ENCODE measurements at places on chromosomes 12 and 14.

DNA sequence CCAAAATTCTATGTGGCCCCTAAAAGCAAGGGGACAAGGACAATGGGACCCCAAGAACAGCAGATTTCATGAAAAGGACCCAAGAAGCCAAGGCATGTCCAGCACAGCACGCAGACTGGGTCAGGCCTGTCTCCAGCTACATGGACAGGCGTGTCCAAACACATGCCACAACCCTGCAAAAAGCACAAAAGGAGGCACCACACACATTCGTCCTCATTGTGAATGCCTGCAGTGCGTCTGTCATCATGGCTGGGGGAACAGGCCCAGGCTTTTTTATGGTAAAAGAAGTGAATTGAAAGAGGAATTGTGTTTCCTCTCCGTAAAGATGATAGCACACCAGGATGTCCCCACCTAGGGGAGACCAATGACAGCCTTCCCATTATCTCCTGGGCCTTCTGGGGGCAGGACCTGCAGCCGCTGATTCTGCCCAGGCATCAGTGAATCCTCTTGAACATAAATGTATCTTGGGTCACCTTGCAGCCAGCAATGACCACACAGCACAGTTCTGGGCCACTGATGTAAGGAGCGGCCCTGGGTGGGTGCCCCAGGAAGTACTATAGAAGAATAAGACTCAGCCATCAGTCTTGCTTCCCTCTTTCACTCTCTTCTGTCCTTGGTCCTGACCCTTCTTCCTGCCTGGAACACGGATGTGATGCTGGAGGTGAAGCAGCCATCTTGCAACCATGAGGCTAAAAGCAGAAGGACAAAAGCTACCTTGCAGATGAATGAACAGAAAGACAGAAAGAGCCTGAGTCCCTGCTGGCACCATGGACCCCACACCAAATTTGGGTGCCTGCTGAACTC is 29.8 kb upstream of the C14orf180 start:
- DNase-seq = no peak

DNA sequence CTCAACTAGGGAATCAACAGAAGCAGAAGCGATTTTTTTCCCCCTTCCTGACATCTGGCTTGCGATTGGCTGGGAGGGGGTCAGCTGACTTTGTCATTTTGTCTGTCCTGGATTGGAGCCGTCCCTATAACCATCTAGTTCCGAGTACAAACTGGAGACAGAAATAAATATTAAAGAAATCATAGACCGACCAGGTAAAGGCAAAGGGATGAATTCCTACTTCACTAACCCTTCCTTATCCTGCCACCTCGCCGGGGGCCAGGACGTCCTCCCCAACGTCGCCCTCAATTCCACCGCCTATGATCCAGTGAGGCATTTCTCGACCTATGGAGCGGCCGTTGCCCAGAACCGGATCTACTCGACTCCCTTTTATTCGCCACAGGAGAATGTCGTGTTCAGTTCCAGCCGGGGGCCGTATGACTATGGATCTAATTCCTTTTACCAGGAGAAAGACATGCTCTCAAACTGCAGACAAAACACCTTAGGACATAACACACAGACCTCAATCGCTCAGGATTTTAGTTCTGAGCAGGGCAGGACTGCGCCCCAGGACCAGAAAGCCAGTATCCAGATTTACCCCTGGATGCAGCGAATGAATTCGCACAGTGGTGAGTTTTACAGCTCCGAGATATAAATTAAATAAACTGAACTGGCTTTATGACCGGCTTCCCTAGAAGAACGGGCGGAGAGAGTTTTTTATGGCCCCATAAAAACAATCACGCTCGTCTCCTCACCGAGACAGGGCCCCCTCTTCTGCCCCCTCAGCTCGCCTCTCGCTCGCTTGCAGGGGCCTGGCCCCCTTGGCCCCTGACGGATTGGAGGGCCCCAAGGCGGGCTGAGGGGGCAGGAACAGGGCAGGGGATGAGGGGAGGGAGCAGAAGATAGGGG is at the start of gene HOXC6:
Gene HOXC6 (plus strand): TSS at position 127 of the 888 bp plus-strand sequence. CDS start 82 bp downstream, at position 209.
- DNase-seq = no peak

DNA sequence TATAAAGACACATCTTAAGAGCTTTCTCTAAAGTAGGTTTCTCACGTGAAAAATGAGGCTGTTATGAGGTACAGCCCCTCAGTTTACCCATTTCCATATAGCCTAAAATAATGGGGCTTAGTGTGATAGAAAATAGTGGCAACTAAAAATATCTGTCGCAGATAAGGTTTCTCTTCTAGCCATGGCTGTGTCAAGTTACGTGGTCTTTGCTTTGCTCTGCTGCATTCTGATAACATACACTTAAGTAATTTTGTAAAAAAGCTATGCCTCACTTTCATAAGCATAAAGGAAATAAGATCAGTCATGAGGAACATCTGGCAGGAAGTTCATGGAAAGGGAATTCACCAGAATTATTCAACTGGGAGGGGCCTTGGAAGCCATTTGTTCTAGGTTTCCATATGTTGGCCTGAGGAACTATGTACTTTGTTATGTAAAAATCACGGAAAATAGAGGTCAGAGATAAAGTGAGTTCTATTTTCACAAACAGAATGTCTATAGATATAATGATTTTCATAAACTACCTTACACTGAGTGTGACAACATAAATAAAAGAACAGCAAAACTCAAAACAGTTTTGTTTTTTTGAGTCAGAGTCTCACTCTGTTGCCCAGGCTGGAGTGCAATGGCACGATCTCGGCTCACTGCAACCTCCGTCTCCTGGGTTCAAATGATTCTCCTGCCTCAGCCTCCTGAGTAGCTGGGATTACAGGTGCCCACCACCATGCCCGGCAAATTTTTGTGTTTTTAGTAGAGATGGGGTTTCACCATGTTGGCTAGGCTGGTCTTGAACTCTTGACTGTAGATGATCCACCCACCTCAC is 195.6 kb upstream of the KRR1 start:
- DNase-seq = no peak

GRCh38 chr12:62192903-62193250 is 67.3 kb upstream of the USP15 start:
- DNase-seq = no peak

All from activated naive CD4-positive, alpha-beta T cell (primary cell).